ENCODE measurements at places on chromosomes 5 and 9.

DNA sequence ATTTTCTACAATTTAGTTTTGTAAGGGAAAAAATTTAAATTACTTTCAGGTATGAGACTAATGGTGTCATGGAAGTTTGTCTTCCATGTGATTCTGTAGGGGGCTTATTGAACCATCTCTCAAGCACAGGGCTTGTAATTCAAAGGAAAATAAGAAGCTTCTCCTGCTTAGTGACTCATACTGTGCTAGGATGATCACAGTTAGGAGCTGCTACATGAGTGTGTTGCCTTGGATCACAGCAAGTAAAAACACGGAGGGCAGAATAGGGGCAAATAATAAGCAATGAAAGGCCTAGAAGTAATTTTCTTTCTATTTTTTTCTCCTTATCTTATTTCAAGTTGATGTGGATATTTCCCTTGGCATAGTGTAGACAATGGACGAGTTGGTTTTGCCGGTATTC, 28.9 kb downstream of the TMEM167A start:
- no peak for DNase-seq

DNA sequence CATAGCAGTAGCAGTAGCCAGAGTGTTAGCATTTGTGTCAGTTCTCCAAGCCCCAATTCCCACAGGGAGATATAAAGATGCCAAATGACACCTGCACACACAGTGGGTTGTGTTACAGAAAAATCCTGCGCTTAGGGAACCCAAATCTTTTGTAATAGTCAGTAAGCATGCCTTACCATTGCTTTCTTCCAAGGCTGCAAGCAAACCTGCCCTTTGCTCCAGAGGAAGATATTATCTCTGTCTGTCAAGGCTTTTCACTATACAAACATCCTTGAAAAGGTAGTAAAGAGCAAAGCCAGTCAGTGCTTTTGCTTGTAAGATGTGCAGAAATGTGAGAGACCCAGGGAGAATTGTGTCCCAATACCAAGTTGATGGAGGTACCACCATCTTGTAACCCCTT, 2.9 kb downstream of the ANKDD1B start:
- no peak for DNase-seq

GRCh38 chr5:54742417-54742891, 224.9 kb downstream of the SNX18 start:
- DNase-seq, result peak; percentile 33

- no peak for DNase-seq
These were observed 67.3 kb upstream of the STK32A start for GRCh38 chr5:147167529-147167928.

DNA sequence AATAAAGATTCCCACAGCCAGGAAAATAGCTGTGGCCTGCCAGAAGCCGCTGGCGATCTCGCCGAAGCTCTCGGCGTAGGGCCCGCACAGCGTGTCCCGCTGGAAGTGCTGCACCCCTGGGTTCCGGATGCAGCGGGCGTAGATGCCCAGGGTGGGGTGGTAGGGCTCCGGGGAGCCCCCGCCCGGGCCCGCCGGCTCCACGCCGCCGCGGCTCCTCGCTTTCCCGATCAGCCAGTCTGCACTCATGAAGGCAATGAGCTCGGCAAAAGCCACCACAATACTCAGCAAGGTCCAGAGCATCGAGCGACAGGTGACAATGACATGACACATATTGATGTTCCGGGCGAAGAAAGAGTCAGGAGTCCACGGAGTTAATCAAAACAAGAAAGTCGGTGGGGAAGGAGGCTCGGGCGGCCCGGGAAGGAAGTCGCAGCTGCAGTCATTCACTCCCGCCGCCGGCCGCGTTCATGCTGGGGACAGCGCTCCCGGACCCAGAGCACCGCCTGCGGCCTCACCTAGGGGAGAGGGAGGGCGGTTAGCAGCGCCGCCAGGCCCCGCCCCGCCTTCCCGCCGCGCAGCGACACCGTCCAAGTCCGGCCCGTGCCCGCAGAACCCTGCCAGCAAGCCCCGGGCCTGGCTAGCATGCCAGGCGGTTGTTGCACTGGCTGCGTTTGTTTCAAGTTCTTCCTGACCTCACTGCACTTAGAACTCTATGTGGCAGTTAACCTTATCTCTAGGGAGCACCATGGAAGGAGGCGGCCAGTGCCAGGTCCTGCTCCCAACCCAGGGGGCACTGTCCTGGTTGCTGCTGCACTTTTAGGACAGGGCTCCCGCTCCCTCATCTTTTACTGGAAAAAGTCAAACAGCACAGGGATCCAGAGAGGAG, 138.4 kb downstream of the LHFPL2 start:
- peak; percentile 67 for DNase-seq

GRCh38 chr5:35672995-35673394, 55.3 kb downstream of the SPEF2 start:
- DNase-seq, result no peak

- no peak for DNase-seq
These were observed 92.1 kb upstream of the PHYKPL start for GRCh38 chr5:178324481-178325310.

DNA sequence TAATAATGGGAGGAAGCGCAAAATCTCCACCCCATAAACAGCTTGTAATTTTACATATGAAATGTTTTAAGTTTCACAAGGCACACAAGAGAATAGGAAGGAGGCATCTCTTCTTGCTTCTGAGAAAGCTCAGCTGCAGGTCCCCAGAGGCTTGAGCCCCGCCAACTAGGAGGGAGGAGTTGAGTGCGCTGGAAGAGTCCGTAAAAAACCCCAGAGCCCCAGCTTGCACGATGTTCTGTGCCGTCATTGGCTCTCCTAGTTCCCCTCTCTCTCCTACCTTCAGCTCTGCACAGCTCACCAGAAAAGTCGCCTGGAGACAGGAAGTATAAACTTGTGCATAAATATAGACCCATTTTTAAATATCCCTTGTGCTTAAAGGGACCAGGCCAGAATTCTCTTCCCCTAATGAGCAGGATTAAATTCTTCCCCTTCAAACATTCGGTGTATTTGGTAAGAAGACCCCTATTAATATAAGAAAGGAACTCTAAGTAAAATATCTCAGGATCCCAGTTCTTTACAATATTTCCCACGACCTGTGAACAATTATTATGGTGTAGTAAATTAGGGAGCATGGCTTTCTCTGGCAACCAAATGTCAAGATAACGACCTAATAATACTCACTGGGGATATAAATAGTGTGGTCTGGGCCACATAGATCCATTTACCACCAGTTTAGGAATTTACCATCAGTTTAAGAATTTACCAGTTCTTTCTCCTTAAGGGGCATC, 13.7 kb downstream of the GLRX start:
- DNase-seq, result no peak

GRCh38 chr5:139862313-139862712, 66.7 kb downstream of the PSD2 start:
- no peak for DNase-seq

DNA sequence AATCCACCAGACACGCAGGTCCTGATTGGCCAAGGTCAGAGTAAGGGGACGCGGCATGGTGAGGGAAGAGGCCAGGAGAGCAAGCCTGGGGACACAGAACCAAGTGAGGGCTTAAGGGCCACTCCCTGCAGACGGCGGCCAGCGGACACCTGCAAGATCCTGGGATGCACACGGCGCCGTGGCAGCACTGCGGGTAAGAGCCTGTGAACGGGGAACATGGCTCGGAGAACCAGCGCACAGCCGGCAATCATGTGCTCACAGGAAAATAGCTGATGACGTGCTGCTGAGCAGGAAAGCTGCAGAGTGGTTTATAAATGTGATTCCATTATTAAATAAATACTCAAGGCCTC, 27.0 kb upstream of the NSMF start:
- no peak for DNase-seq

GRCh38 chr9:114143234-114143633, 12.1 kb upstream of the COL27A1 start:
- no peak for DNase-seq

DNA sequence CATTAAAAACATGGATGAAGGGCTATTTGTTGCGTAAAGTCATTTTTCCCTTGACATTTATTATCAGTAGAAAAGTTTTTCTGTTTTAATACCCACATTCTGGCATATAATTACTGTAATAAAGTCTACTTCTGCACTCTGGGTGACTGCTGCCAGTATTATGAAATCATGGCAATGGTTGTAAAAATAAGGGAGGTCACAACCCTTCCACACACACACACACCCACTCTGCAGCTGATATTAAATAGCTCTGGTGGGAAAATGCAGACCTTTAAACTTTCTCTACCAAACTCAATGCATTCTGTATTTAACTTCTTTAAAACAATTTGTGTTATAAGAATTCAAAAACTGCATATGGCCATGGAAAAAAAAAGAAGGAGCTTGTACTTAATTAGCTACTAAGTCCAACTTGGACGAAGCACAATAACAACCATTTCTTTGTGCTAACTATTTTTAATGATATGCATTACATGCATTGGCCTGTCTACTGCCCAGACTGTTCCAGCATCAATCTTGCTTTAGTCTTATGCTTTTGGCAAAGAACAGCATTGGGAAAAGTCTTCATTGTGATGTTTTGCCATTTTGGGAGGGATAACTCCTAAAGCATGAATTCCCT, 137.6 kb upstream of the MAP3K1 start:
- DNase-seq, result no peak

GRCh38 chr9:134158753-134159392, 5.5 kb downstream of the RNU6ATAC start:
- no peak for DNase-seq

DNA sequence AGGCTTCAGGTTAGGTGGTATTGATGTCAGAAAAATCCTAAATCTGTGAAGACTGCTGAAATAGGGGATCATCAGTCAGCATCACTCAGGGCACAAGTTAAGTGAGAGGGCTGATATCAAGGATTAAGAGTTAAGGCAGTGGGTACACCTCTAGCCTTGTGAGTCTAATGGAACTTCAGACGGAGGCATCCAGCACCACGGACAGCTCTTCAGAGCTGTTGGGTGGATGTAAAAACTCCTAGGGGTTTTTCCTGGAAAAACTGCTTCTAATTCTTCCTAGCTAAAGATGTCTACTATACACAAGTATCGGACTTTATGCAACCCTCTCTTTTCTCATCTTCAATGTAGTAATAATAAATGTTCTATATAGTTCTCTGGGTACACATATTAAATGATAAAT, 165.9 kb downstream of the SH3GL2 start:
- no peak for DNase-seq

- no peak for DNase-seq
These were observed 199.5 kb downstream of the FOXD4L6 start for GRCh38 chr9:40928803-40929487.

DNA sequence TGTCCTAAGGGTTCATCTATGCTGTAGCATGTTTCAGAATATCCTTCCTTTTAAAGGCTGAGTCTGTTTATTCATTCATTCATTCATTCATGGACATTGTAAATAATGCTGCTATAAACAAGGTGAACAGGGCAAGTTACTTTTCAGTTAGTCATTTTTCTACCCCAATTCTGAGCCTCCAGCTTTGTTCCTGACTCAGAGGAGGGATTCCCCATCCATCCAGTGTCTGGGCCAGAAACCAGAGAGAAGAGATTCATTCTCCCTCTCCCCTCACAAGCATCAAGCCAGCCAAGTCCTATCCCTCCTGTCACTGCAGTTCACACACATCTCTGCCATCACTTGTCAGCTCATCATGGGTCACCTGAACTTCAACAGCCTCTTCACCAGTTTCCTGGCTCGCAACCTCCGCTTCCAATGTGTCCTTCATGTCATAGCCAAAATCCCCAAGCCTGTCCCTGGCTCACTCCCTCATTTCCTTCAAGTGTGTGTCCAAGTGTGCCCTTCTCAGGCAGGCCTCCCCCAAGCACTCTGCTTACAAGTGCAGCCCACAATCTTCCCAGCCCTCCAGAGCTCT, 203.0 kb downstream of the TTLL11 start:
- no peak for DNase-seq

- no peak for DNase-seq
These were observed 9.1 kb downstream of the NOTCH1 start for GRCh38 chr9:136536721-136537241.

DNA sequence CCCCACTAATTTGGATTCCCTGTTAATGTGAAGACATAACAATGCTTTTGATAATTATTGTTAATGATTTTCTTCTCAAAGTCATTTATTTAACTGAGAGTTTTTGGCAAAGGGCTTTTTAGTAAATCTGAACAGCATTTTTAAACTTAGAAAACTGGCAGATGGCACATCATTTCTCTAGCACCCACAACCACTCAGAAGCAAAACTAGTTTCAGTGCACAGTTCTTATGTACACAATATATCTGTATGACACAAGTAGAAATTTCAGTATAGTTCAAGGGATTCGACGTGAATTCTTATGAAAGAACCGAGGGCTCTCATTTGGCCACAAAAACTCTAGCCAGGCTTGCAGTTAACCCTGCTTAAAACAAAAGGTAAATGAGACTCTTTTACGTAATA, 231.4 kb upstream of the CDH9 start:
- DNase-seq, result no peak

GRCh38 chr5:77343165-77343564, 132.7 kb downstream of the PDE8B start:
- no peak for DNase-seq

GRCh38 chr9:88809355-88810161, 181.7 kb upstream of the S1PR3 start:
- DNase-seq, result no peak

DNA sequence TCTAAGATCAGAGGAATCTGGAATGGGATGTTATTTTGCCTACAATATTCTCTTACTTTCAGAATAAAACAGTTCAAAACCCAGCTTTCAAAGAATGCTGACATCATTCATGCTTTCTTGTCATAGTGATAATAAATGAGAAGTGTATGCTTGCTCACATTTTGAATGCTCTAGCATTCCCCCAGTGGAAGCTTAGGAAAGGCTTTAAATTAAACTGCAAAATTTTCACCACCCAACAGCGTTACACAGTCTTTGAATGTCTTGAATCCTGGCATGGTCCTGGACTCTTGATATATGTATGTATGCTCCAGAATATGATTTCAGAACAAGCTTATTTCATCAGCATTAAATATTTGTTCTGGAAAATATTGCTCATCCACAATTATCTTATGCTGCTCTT, 964.3 kb upstream of the NUDT12 start:
- no peak for DNase-seq

DNA sequence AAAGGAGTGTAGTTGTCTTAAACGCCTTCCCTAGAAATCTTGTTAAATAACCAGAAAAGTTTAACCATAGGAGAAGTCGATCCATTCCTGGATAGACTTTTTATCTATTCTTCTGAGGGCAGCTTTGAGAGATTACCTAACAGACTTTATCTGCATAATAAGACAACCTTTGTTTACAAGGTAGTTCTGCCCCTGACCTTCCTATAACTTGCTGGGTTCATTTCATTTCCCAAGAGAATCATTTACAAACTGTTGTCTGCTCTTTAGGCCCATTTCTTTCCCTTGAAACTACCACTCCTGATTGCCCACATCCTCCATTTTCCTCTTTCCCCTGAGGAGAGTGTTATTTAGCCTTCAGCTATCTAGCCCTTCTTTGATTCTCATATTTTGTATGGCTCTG, 65.9 kb upstream of the VPS13A start:
- DNase-seq, result no peak

DNA sequence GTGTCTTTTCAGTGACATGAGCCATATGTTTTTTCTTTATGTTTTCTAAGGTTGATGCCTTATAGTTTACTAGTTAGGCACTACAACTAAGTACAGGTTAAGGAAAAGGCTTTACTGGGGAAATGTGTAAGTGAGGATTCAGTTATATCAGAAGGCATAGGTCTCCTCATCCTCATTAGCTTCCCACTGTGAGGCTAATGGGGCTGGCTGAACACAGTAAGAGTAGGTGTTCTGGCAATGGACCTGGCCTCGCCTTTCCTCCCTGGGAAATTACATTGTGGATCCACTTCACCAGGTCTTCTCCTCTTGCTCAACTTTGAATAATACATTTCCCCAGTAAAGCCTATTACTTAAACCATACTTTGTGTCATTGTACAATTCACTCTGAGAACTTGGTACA, 225.5 kb downstream of the PTPRD start:
- no peak for DNase-seq

Data from BE2C (cell line).